ENCODE measurements at places on chromosomes 5 and 9. TPM values are rescaled to one million over a fixed set of nuclear protein-coding genes. Genes with fewer than 3 reads are reported as not detected.

Gene RNF183
- 0.24 TPM for polyA plus RNA-seq

Gene PCDHGB2
- 0.88 TPM for polyA plus RNA-seq

Gene GABRA6
- not detected for polyA plus RNA-seq

Gene NUTM2F
- not detected for polyA plus RNA-seq

Gene PCDHGA7
- 1.4 TPM for polyA plus RNA-seq

Gene SLCO6A1
- polyA plus RNA-seq, result not detected

Gene C5orf58
- not detected for polyA plus RNA-seq

Gene CSF1R
- polyA plus RNA-seq, result 20.0 TPM

Gene PCDHGC4
- 0.53 TPM for polyA plus RNA-seq

Gene CCL27
- not detected for polyA plus RNA-seq

Gene FREM1
- 6.3 TPM for polyA plus RNA-seq

Gene PCDHGB3
- polyA plus RNA-seq, result 0.70 TPM

Gene ECM2
- polyA plus RNA-seq, result 5.1 TPM

Gene IFNK
- polyA plus RNA-seq, result not detected

Gene SNCB
- 2.8 TPM for polyA plus RNA-seq

Gene GKAP1
- polyA plus RNA-seq, result 24.2 TPM

Gene ARHGEF28
- 25.3 TPM for polyA plus RNA-seq

Gene MELK
- polyA plus RNA-seq, result 0.24 TPM

Gene FBP2
- polyA plus RNA-seq, result 0.37 TPM

Gene NSG2
- polyA plus RNA-seq, result 26.4 TPM

Gene HAND1
- 1.3 TPM for polyA plus RNA-seq
